ENCODE measurements at places on chromosomes 1 and 21.

- no peak for DNase-seq
Measured at GRCh38 chr1:85550784-85551516, 29.6 kb upstream of the CCN1 start.

GRCh38 chr1:6026095-6026809 is 19.4 kb upstream of the KCNAB2 start:
- DNase-seq = peak; percentile 89

GRCh38 chr21:26288026-26288425 is 117.5 kb upstream of the APP start:
- no peak for DNase-seq

GRCh38 chr1:11383553-11384169 is 95.3 kb upstream of the DISP3 start:
- no peak for DNase-seq

- no peak for DNase-seq
Measured at GRCh38 chr21:31837041-31837440, 35.8 kb upstream of the HUNK start.

- no peak for DNase-seq
Measured at GRCh38 chr1:59564192-59564891, 250.4 kb upstream of the HOOK1 start.

DNA sequence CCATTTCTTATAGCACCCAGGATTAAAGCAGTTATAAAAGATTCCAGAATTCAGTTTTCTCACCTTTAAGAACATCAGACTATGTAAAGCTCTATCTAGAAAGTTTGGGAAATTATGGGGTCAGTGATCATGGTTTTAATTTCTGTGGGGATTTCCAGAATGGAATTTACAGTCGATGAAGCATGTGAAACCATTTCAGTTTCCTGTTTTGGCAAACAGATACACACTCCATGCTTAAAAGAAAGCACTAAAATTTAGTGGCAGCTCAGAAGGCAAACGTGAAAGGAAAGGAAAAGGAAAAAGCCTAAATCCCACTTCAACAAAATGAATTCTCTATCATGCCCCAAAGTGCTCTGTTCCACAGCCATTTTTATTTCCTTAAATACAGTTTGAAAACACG is 60.4 kb downstream of the FYB2 start:
- DNase-seq = no peak

DNA sequence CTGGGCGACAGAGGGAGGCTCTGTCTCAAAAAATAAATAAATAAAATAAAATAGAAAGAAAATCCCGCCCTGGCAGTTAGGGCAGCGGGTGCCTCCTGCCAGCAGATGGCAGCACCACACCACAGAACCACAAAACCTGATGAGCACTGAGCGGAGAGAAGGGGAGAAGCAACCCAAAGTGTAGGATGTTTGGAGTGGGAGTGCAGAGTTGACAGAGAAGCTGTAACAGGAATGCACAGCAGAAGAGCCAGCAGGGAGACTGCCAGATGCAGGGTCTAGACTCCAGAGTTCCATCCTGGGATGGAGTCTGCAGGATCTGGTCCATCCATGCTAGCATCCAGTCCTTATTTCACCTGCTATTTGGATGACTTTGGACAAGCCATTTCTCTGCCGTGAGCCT is 29.7 kb upstream of the KIRREL1 start:
- DNase-seq = peak; percentile 24

GRCh38 chr1:151509350-151510019 is 1.7 kb upstream of the CGN start:
- no peak for DNase-seq

DNA sequence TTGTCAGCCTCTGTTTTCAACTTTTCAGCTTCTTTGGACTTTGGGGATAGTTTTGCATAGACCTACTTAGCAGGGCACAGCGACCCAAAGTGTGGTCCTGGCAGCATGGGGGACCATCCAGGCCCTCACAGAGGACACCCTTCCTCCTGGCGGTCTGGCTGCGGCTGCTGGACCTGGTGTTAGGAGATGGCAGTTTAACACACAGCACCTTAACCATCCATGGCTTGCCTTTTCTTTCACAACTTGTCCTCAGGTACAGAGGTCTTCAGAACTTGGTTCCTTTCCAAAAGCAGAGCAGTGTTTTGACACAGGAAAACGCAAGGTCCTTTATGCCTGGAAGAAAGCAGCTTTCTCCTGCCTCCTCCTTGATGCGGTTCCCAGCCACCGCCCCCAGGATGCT is 68.1 kb downstream of the RHOU start:
- no peak for DNase-seq

GRCh38 chr1:21368515-21369289 is 71.2 kb upstream of the NBPF3 start:
- peak; percentile 48 for DNase-seq

DNA sequence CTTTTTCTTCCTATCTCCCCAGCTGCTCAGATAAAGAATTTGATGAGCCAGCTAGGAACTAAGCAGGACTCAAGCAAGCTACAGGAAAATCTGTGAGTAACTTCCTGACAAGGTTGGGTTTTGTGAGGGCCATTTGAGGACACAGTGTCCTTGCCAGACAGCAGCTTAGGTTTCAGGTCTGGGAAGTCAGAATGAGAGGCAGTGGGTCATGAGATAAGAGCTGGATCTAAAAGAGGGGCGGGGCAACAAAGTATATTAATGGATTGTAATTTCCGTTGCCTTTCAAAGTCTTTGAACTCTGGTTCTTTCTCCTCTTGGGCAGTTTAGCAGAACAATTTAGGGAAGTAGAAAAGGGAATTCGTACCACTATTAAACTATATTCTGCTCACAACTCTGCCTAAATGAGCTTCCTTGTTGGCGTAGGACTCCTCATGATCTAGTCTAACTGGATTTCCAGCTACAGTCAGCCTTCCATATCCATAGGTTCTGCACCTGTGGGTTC is 16.6 kb downstream of the STX12 start:
- DNase-seq = no peak

GRCh38 chr1:158177700-158178450 is 2.8 kb upstream of the CD1D start:
- DNase-seq = no peak

DNA sequence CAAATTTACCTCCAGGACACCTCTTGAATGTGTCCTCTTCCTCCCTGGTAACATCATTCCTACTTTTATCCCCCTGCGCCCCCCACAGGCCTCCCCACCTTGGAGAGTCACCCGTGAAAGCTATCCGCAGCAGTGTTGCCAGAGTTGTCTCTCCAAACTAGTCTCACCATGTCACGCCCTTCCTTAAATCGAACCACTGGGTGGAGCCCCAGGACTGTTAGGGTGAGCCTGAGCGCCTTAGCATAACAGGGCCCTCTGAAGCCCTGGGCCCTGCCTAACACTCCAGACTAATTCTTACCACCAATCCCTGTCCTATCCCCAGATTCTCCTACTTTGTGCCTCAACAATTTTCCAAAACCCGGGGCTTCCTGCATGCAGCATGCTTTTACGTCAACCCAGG is 35.0 kb downstream of the HSD3B2 start:
- DNase-seq = no peak

- DNase-seq = no peak
Measured at GRCh38 chr1:222909586-222909985, 94.7 kb downstream of the DISP1 start.

GRCh38 chr1:99994496-99994895 is 24.7 kb downstream of the SLC35A3 start:
- DNase-seq = no peak

DNA sequence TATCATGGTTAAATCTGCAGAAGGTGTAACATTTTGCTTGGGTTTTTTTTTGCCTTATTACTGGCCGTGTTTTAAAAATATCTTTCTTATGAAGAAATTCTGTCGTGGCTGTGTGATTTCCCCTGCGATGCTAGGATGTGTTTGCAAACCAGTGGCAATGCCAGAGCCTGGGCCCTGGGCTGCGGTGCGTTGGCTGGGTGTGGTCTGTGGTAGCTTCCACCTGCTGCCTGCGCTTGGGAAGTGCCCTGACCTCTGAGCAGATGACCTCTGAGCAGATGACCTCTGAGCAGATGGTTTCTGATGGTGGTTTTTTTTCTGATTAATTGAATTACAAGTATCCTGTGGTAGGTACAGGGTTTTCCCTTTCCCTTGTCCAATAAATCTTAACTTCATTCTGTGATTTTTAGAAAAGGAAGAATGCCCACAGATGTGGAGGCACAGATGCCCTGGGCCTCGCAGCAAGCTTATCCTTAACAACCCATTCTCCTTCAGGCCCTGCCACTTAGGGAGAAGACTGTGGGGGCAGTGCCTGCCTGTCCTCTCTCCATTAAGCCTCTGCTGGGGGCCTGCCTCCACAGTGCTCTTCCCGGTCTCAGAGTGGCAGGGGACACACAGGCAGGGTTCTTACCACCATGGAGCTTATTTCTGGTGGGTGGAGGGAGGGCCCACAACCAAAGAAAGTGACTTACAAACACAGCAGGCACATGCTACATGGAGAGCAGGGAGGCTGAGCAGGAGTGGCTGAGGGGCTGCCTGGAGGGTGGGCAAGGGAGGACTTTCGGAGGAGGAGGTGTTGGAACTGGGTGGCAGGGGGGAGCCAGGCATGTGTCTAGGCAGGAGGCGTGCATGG is 81.7 kb downstream of the PCBP3 start:
- DNase-seq = no peak

DNA sequence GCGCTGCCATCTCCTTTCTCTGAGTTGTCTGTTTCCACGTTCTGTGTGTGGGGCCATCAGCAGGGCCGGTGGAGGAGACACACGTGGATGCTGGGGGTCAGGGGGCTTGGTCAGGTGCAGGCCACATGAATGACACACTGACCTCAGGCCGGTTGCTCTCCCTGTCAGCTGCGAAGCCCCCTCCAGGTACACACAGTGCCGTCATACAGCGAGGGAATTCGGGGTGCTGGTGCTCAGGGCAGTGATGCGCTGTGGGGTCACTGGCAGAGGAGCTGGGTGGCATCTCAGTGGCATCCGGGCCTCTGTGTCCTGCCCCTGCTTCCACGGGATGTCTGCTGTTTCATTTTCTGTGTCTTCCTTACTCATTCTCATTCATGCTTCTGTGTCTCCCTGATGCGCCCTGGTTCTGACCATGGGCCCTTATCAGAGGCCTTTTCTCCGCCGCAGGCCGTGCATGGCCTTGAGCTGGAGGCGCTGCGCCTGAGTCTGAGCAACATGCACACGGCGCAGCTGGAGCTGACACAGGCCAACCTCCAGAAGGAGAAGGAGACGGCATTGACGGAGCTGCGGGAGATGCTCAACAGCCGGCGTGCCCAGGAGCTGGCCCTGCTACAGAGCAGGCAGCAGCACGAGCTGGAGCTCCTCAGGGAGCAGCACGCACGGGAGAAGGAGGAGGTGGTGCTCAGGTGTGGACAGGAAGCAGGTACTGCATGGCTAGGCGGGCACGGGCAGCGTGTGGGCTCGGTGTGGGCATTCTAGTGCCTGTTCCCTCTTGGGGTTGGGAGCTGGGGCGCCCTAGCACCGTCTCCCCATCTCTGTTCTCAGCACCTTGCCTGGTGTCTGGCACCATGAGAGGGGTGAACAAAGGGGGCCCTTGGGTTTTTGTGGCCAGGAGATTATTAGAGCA is 22.6 kb downstream of the PCNT start:
- no peak for DNase-seq

- DNase-seq = no peak
Measured at GRCh38 chr1:95146637-95147036, 29.5 kb downstream of the TLCD4 start.

GRCh38 chr1:17802164-17802563 is 47.0 kb downstream of the ACTL8 start:
- DNase-seq = no peak

Data from CD4-positive, alpha-beta T cell treated with Interleukin-4 for 4 hours (primary cell).